ENCODE measurements at places on chromosomes 4 and X. TPM values are rescaled to one million over a fixed set of nuclear protein-coding genes. Genes with fewer than 3 reads are reported as not detected.

DNA sequence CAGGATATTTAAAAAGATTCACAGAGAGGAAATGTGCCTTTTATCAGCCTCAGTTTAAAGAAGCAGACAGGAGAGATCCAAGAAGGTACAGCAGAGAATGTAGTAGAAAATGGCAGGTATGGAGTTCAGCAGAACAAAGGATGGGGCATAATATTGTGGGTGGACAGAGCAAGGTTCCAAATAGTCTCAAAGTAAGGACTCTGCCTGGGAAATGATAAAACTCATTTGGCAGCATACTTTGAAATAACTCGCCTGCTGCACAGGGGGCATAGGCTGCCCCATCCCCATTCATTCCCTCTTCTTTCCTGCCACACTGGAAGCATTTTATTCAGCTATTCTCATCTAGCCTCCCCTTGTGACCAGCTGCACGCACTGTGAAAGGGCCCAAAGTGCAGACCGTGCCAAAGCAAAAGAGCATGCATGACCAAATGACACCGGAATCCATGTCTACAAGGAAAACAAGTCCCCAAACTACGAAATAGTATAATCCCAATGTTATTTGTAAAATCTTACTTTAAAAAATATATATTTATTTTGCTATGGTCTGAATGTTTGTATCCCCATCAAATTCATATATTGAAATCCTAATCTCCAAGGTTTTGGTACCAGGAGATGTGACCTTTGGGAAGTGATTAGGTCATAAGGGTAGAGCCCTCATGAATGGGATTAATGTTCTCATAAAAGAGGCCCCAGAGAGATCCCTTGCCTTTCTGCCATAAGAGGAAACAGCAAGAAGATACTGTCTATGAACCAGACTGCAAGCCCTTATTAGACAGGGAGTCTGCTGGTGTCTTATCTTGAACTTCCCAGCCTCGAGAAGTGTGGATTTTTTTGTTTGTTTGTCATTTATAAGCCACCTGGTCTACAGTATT is 77.4 kb upstream of the PRSS48 start:
- DNase-seq = no peak

The ABLIM2 gene
- 1.6 TPM for total RNA-seq

The MAGEC2 gene
- not detected for total RNA-seq

The MGARP gene
- total RNA-seq = 0.21 TPM

DNA sequence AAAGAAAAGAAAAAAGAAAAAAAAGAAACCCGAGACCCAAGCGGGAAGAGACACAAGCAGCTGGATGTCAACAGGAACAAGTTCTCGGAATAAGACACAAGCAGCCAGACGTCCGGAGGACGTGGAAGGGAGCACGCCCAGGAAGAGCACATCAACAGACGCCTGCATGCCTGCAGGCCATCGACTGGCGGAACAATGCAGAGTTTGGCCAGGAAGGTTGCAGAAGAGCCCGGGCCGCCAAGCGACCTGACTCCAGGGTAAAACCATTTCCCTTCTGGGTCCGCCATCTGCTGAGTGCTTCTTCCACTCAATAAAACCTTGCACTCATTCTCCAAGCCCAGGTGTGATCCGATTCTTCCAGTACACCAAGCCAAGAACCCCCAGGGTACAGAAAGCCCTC is 95.6 kb upstream of the PRR32 start:
- DNase-seq = no peak

DNA sequence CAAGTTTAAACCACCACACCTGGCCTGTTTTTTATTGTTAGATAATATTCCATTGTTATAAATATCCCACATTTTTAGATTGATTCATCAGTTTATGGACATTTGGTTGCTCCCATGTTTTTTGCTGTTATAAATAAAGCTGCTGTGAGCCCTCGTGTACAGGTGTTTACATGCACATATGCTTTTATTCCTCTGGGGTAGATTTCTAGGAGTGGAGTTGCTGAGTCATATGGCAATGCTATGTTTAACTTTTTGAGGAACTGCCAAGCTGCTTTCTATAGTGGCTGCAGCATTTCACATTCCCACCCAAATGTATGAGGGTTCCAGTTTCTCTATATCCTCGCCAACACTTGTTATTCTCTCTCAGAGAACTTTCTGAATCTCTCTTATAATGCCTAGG is 90.5 kb downstream of the TBL1X start:
- no peak for DNase-seq

DNA sequence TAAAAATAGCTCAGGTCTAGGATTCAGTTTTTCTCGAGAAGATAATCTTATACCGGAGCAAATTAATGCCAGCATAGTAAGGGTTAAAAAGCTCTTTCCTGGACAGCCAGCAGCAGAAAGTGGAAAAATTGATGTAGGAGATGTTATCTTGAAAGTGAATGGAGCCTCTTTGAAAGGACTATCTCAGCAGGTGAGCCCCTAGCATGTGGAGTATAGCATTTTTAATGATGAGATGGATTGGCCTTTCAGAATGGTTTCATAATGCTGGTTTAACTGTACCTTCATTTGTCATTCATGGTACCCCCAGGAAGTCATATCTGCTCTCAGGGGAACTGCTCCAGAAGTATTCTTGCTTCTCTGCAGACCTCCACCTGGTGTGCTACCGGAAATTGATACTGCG is 79.4 kb downstream of the SLC10A6 start:
- DNase-seq = no peak

The EBP gene
- total RNA-seq = 158 TPM

DNA sequence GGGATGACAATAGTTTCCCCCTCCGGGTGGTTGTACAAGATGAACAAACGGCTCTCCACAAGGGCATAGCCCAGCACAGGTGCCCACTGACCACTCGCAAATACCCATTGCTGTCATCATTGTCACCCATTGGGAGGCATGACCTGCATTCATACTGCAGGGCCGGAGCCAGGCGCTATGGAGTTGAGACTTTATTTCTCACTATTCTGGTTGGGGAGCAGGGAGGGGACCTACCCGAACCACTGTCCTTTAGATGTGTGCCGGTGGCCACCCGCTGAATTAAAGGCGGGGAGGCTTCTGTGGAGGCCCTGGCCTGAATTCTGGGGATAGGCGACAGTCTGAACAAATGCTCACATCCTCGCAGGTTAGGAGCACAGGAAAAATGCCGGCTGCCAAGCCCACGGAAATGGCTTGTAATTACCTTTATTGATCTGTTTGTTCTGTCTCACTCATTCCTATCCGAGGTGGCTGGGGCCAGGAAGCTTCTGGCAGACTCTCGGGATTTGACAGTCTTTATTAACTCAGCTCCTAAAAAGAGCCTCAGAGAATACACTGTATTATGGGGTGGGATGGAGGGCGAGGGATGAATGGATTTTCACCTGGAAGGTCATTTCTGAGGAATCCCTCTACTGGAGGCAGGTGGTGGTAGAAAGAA is 125.1 kb upstream of the PSAPL1 start:
- no peak for DNase-seq

The AGTR2 gene
- not detected for total RNA-seq

- DNase-seq = no peak
These were observed 460.3 kb upstream of the PRKX start for GRCh38 chrX:4173743-4174142.

GRCh38 chrX:109873574-109873973 is 129.3 kb upstream of the TMEM164 start:
- DNase-seq = no peak
